Esophagus squamous epithelium (tissue), 5 donors: ENCODE measurements at places on chromosomes 7 and 10.

DNA sequence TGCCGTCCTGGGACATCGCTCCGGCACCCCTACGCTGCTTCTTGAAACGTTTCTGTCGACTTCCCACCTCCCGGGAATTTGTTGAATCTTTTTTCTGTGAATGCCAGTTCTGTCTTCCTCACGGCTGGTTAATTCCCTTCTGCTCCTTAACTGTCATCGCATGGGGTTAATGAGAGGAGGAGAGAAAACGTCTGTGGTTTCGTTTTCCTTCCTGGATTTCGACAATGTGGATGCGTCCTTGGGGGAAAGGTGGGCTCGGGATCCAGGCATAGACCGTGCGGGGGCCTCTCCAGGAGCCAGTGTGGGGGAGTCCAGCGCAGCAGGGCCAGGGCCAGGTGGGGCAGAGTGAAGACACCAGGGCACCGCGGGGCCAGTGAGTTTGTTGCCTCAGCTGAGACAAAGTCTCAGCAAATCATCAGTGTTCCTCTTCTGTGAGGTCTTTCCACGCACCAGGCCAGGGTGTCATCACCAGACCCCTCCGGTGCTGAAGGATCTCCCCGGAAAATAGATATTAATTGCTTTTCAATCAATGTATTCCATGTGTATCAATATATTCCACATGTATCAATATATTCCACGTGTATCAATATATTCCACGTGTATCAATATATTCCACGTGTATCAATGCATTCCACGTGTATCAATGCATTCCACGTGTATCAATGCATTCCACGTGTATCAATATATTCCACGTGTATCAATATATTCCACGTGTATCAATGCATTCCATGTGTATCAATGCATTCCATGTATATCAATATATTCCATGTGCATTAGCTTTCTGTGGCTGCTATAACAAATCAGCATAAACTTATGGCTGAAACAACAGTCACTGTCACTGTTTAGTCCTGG is 33.7 kb upstream of the CFAP46 start:
- DNase-seq = no peak

- no peak for DNase-seq
These were observed 244.1 kb upstream of the SEMA3C start for GRCh38 chr7:81162771-81163525.

DNA sequence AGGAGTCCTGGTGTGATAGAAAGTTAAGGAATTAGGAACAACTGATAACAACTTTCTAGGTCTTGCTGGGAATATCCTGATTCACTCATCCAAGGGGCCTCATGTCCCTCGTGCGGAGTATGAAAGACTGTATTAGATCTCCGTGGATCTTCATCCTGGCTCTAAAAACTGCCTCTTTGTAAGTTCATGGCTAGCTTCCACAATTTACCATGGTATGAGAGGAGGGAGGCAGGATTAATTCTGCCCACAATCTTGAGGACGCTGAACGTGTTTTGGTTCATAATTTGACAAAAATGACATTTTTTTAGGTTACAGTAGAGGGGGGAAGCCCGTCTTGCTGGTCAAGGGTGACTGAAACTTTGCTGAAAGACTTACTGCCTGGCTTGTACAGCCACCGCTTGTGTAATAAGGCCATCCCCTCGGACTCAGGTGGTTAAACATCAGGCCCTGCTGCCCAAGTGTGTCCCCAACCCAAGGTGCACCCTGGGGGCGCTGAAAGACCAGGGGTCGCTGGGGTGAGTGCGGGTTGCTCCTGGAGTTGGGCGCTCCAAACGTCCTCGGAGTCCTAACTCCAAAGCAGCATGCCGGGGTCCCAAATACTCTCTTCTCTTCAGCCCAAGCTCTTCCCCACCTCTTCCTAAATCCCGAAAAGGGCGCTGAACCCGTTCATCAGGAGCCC is 733 bp downstream of the HIBADH start:
- no peak for DNase-seq

GRCh38 chr10:63021225-63021624 is 111.9 kb upstream of the NRBF2 start:
- DNase-seq = no peak

- DNase-seq = no peak
These were observed 486.1 kb upstream of the NRP1 start for GRCh38 chr10:33820531-33820930.

DNA sequence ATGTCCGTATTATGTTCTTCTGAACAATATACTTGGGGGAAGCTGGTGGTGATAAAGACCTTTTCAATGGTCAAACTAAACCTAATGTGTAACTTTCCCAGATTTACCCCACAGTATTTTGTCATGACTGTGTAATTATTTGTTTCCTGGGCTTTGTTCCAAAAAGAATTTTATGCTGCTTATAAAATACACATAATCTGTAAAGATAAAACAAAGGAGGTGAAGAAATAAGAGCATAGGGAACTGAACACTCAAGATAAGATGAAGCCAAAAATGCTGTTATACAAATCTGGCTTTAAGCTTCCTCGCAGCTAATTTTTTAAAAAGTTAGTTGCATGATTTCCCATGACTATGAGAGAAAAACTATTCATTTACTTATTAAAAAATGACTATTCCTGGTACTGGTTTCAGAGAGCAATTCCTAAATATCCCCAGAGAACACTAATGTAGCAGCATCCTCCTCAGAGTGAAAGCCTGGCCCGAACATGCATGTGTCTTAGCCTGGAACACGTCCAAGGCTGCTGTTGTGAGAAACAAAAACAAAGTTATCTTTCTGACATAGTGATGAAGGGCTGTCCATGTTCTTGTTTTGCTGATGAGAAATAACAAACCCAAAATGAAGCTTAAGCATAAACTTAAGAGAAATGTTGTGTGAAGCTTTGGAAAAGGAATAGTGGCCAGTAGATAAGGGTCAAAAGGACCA is 33.9 kb downstream of the MALSU1 start:
- no peak for DNase-seq

- no peak for DNase-seq
These were observed 21.7 kb downstream of the CCM2 start for GRCh38 chr7:45021604-45022296.

GRCh38 chr7:114653364-114654088 is 238.9 kb downstream of the FOXP2 start:
- no peak for DNase-seq

GRCh38 chr10:60532696-60533468 is 143.2 kb upstream of the ANK3 start:
- no peak for DNase-seq

- DNase-seq = no peak
These were observed 279.5 kb upstream of the AUTS2 start for GRCh38 chr7:69318794-69319193.

DNA sequence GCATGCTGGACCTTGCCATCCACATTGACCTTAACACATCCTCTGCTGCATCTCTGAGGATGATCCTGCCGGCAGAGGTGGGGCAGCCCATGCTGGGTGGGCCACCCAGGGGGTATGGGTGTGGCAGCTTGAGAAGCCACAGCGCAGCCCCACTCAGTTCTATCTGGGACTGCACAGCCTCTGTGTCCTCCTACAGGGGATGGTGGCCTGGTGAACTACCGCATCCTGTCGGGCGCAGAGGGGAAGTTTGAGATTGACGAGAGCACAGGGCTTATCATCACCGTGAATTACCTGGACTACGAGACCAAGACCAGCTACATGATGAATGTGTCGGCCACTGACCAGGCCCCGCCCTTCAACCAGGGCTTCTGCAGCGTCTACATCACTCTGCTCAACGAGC is 12.2 kb upstream of the C10orf105 start:
- DNase-seq = no peak

DNA sequence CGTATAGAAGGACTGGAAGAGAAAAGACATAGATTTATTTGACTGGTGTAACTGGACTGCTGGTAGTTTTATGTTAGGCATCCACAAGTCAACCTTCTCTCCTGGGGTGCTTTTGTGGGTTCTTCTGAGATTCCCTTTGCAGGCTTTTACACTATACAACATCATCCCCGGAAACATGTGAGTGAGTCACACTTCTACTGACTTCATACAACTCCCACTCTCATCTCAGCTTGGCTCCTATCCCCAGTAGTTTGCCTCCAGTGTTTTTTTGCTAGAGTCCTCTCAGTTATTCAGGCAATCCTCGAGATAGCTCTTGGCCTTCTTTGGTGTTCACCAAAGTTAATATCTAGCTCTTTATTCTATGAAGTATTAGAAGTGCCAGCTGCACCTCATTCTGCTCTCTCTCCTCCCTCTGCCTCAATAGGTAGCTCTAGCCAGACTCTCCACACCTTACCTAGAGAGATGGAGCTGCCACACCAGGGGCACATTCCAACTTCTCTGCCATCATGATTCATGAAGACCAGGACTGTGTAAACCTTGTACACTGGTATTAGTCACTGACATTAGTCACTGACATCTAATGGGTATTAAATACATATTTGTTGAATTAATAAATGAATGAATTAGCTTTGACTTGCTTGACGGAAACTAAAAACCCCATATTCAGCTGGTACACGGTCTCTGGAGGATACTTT is 281.9 kb downstream of the PPP1R3A start:
- no peak for DNase-seq

DNA sequence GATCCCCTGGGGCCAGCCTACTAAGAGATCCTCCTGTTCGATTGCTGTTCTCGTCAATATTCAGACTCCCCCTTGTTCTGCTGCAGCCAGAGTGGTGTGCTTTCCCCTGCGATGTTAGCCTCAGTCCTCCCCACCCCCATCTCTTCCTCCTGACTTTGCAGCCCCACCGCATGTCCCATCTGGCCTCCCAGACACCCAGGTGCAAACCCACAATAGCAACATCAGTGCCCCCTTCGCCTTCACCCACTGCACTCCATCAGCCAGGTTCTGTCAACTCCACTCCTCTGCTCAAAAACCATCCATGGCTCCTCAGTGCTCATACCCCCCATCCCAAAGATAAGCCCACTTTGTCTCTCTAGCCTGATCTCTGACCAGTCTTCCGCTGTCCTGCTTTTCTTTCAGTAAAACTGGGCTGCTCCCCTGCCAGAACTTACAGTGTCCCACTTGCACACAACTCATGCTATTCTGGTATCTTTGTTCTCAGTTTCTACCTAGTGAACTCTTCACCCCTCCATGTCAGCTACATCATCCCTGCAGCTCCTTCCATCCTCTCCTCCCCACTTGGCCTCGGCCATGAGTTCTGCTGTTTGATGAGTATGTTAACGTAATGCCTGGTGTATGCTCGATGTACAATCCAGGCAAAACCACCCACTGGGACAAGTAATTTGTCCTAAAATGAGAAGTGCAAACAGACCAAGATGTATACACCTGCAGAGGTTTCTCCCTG is 26.6 kb downstream of the COL13A1 start:
- DNase-seq = no peak

DNA sequence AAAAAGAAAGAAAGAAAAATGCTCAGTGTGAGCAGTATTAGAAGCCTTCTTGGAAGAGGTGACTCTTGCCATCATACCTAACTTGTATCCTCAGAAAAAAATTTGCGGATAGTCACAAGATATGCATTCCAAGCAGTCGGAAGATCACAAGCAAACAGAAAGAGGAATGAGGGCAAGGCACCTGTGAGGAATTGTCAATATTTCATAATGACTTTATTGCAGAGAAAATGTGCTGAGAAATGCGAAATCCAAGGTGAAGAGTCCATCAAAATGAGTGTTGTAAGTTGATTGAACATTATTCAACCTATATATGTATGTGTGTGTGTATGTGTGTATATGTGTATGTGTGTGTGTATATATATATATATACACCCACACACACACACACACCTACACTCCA is 1624.7 kb upstream of the LRRTM3 start:
- no peak for DNase-seq

GRCh38 chr10:1517684-1518083 is 219.6 kb downstream of the ADARB2 start:
- DNase-seq = no peak

GRCh38 chr10:43252783-43253341 is 14.0 kb downstream of the RASGEF1A start:
- DNase-seq = no peak

DNA sequence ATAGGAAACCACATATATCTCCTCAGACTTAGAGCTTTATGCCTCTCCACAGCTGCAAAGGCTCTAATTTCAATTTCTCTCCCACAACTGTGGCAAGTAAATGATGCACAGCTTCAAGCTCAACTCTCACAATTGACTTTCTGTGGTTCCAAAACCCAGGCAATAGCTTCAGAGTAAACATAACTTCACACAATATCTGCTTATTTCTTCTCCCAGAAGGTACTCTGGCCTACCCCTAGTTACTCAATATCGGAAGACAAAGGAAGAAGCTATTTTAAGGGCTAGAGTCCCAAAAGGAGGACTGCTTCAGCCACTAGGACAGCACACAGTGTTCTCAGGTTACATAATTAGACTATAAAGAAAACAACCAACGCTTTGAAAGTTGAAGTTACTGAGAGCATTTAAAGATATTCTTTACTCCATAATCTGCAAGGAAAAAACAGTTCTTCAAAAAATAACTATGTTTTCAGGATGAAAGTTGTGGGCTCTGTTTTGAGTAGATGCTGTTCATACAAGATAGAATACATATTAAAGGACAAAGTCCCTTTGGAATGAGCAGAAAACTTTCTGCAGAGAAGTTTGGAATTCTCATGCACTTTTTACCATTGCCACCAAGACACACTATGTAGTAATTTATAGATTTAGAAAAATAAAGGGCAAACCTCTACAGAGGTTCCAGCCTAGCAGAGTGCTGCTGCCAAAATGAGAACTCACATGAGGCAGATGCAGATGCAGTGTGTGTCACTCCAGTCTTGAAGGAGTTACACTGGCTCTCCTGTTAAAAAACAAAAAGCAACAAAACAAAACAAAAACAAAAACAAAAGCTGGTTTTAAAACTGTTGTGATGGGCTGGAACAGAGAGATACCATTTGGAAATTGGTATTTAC is 81.8 kb downstream of the NT5C2 start:
- DNase-seq = no peak

GRCh38 chr7:139081584-139081983 is 27.9 kb downstream of the ZC3HAV1 start:
- no peak for DNase-seq

DNA sequence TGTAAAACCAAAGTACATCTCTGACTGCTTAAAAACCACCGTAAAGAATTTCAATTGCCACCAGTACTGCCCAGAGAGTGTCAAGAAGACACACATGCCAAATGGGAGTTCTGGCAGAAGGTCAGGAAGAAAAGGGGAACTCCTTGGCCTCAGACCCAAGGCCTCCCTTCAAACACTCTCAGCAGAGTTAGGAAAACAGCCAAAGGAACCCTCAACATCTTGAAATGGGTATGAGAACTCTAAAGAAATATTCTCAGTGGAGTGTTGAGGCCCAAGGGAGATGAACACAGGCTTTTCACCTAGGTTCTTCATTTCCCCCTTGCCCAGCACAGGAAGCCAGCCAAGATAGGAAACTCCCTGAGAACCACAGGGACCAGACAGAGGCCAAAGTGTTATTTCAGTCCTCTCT is 96.1 kb upstream of the ASAH2 start:
- no peak for DNase-seq

DNA sequence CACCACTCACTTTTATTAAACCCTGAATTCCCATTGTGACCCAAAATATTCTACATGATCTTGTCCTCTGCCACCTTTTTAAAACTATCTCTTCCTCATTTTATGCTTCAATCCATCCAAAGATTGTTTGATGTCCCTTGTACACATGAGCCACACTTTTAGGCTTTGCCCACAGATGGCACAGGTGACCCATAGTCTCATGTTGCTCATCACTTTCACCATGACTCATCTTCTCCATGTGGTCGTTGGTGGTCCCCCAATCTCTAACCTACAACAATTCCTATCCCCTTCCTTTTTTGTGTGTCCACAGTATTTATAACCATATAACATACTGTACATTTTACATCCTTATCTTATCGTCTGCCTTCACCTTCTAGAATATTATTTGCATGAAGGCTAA is 271.5 kb upstream of the ZWINT start:
- no peak for DNase-seq

- no peak for DNase-seq
These were observed 15.5 kb downstream of the CYTH3 start for GRCh38 chr7:6256677-6257535.
